Memory B cell (primary cell): ENCODE measurements at places on chromosomes 7 and 10.
A peak's percentile ranks its signal among the peaks of the same experiment; 100 is the strongest.

DNA sequence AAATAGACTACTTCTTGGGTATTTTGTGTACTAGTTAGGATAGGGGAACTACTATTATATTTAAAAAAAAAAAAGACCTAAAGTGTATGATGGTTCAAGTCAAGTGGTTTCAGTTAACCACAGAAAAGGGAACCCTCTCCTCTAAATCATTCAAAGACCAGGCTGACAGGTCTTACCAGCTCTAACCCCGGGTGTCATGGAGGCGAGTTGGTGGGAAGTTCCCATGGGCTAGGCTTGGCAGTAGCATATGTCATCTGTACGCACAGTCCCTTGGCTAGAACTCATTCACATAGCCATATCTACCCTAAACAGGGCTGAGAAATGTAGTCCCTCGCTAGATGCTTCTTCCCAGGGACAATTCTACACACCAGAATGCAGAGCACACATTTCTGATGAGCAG lies 37.7 kb upstream of the KCNMA1 start:
- DNase-seq: no peak

DNA sequence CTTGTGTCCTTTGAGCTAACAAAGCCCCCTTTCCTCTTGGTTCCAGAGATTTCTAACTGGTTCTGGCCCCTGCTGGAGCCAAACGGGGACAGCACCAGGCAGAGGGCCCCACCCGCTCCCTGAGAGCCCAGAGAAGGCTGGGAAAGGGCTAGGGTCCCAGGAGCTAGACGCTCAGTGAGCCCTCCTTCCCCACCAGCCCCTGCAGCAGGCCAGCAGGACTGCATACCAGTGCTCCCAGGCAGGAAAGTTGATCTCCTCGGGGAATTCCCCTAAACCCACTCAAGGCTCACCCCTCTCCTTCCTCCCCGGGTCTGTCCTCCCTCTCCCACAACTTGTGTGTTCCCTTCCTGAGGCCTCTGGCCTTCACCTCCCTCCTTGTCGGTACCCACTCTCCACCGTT lies 47.7 kb downstream of the PAX2 start:
- DNase-seq: no peak

- no peak for DNase-seq
Measured at GRCh38 chr7:89770161-89770560, 384.1 kb upstream of the STEAP1 start.

DNA sequence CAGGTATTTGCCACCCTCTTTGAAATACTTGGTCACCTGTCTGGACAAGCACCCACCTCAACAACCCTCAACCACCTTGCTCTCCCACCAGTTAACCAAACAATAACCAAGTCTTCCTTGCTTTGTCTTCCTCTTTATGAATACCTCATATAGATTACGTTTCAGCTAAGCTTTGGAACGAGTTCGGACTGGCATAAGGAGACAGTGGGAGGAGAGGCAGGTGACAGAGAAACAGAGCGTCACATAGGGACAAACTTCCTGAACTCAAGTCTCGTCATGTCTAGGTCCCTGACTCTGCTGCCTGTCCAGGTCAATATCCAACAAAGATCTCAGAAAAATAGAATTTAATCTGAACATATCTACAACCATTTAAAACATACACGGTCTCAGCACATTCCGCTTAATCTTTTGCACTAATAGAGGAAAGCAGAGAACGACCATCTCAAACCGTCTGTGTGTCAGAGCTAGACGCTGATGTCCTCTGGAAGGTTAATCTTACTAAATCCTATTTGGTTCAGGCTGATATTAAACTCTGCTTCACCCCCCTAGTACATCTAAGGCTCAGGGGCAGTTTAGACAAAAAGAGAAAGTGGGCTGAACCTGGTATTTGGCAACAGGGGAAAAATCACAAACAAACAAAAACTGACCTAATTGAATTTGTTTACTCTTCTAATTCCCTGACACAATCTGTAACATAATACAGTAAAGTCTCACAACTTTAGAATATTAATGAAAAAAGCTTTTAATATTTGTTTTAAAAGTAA lies 26.4 kb upstream of the SVOPL start:
- no peak for DNase-seq

GRCh38 chr7:137965942-137966640 lies 35.8 kb downstream of the CREB3L2 start:
- DNase-seq: no peak

DNA sequence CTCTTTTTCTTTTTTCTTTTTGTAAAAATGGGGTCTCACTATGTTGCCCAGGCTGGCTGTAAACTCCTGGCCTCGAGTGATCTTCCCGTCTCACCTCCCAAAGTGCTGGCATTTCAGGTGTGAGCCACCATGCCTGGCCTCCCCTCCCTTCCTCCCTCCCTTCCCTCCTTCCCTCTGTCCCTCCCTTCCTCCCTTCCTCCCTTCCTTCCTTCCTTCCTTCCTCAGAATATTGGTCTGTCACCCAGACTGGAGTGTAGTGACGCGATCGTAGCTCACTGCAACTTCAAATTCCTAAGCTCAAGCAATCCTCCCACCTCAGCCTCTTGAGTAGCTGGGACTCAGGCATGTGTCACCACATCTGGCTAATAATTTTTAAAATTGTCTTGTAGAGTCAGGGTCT lies 8.4 kb downstream of the AGAP3 start:
- DNase-seq: no peak

DNA sequence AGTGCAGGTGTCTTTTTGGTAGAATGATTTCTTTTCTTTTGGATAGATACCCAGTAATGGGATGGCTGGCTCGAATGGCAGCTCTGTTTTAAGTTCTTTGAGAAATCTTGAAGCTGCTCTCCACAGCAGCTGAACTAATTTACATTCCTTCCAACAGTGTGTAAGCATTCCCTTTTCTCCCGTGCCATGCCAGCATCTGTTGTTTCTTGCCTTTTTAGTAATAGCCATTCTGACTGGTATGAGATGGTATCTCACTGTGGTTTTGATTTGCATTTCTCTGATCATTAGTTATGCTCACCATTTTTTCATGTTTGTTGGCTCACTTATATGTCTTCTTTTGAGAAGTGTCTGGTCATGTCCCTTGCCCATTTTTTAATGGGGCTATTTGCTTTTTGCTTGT lies 486.3 kb downstream of the GALNT17 start:
- DNase-seq: no peak

DNA sequence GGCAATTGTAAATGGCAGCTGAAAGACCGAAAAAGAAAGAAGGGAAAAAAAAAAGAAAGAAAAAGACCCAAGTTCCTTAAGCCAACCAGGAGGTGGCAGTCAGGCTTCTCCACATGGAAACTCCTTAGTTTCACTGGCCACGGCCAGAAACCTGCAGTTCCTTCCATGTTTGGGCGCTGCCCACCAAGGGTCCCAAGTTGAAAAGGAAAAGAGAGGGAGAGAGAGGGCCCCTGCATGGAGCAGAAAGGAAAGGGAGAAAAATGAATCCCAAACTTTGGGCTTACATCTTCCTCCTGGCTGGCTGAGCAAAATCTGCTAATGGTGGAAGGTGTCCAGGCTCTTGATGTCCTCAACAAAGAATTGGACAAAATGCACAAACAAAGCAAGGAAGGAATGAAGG lies 31.8 kb upstream of the ABCA13 start:
- no peak for DNase-seq

- no peak for DNase-seq
Measured at GRCh38 chr10:78218798-78219490, 185.3 kb downstream of the RPS24 start.

DNA sequence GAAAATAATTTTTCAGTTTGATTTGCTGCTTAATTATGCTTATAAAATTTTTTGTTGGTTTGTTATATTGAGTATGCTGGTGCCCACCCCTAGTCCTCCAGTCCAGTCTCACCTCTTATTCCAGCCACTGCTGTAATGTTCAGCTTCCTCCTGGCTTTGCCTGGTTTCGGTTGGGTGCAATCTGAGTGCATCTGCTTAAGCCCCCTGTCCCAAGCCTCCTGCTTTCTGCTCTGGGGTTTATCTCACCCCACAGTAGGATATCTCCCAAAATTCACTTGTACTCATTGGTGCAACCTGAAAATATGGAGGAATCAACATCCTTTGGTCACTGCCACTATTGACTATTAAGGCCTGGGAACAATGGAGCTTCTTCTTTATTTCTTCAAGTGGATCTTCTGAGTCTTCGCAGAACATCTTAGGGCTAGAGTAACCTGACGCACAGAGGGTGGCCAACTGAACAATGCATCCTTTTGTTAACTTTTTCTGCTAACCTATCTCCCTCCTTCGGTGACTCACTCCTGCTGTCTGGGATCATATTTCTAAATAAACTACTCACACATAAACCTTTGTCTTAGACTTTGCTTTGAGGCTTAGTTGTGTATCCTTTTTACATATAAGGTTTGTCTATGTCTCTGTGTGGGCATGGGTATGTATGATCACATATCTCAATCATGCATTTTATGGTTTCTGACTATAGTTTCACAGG lies 19.1 kb upstream of the SOSTDC1 start:
- no peak for DNase-seq

DNA sequence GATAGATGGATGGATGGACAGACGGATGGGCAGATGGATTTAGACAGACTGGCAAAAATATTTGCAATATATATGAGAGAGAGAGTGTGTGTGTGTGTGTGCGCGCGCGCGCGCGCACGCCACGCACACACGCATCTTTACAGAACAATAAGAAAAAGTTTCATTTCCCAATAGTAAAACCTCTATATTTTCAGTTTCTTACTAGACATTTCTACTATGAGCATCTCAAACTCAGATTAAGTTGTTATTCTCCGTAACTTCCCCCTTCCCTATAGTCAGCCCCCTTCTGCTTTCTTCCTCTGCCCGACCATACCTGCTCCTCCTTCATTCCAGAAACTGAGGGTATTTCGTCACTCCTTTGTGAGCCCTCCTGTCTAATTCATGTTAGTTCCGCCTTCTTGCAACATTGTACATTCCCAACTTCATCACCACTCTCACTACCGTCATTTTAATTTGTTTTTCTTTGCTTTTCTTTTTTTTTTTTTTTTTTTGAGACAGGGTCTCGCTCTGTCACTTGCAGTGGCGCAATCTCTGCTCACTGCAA lies 154.4 kb upstream of the SH2B2 start:
- no peak for DNase-seq

DNA sequence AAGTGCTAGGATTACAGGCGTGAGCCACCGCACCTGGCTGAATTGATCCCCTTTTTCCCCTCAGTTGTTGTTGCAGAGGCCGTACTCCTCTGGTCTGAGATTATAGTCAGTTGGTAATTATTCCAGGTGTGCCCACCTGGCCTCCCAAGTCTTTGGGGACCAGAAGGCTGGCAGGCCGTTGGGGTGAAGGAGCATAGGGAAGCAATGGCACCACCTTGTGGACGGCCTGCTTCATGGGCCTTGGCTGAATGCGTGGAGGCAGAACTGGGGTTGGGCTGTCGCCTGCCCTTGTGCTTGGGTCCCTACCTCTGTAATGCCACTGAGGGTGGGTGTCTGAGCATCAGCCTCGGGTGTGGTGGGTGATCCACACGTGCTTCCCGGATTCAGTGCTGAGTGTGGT lies 125.7 kb downstream of the RGS10 start:
- peak; percentile 69 for DNase-seq

DNA sequence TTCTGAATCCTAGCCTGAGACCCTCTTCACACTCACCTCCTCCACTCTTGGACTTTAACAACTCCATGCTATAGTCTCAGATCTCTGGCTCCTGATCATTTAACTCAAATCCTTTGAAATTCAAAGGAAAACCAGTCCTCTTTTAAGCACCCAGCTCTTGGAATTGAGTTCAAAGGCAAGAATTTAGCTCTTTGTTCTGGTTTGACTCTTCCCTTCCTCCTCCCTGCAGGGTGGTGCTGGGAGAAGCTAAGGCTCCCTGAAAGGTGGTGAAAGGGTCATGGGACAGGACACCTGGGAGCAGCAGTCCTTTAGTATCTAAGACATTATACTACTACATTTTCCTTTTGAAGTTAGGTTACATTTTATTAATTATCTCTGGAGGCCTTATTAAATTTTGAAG lies 259.4 kb downstream of the CCSER2 start:
- no peak for DNase-seq

DNA sequence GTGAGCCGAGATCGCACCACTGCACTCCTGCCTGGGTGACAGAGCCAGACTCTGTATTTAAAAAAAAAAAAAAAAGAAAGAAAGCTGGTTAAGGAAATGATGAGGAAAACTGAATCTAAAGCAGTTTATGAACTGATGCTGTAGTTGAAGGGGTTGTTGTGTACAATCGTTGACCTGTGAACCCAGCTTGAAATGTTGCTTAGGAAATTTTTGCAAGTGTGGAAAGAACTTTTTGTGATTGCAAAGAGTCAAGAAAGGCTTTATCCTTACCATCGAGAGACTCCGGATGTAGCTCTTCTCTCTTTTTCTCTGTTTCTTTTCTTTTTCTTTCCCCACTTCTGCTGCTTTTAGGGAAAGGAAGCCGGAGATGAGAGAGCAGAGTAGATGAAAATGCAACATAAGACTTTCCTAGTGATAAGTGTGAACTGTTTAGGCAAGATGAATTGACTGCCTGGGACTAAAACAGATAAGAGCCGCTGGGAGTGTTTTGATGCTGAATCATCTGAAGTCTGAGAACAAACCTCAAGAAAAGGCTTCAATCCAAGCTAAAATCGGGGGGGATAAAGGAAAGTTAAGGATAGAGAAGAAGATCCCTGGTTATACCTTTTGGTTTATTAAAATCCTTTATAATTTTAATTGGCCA lies 69.0 kb downstream of the TAF3 start:
- DNase-seq: no peak

- no peak for DNase-seq
Measured at GRCh38 chr7:55423277-55423711, 58.2 kb downstream of the LANCL2 start.

- DNase-seq: peak; percentile 5
Measured at GRCh38 chr10:129713659-129714265, 246.7 kb downstream of the MGMT start.

DNA sequence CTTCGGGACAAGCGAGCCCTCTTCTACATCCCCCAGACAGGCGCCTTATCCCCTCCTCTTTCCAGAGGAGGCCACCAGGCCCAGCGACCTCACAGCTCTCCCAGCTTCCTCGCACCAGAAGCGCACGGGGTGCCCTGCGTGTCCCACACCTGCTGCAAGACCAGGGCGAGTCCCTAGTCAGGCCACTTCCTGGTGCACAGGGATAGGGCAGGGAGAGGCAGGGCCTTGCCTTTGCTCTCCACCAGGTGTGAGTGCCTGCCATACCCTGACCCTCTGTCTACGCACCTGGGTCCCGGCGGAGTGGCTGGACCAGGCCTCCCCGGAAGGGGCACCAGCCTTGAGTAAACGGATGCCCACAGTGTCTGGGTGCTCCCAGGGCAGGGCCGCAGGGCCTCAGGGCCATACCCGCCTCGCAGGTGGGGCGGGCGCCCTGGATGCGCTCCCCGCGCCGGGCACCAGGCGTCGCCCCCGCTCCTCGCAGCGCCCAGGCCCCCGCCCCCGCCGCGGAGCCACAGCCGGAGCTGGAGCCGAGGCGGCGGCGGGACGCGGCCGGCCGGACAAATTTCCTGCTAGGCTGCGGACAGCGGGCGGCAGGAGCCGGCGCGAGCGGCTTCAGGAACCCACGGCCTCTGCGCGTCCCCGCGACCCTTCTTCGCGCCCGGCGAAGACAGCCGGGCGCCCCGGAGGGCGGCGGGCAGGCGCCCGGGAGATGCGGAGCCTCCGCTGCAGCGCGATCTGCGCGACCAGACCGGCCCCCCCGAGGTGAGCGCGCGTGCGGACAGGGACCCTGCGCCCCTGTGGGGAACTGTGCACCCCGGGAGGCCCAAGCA lies at the start of gene PTPRE:
TSS of gene PTPRE (plus strand) at position 556 of the 830 bp plus-strand sequence. CDS start 133,779 bp downstream, outside the sequence.
- peak; percentile 69 for DNase-seq
